ENCODE measurements at places on chromosomes 1 and 21.

GRCh38 chr1:3393987-3394920 is 60.2 kb upstream of the ARHGEF16 start:
- no peak for DNase-seq

GRCh38 chr1:96865731-96866685 is 144.4 kb downstream of the PTBP2 start:
- peak; percentile 100 for DNase-seq

DNA sequence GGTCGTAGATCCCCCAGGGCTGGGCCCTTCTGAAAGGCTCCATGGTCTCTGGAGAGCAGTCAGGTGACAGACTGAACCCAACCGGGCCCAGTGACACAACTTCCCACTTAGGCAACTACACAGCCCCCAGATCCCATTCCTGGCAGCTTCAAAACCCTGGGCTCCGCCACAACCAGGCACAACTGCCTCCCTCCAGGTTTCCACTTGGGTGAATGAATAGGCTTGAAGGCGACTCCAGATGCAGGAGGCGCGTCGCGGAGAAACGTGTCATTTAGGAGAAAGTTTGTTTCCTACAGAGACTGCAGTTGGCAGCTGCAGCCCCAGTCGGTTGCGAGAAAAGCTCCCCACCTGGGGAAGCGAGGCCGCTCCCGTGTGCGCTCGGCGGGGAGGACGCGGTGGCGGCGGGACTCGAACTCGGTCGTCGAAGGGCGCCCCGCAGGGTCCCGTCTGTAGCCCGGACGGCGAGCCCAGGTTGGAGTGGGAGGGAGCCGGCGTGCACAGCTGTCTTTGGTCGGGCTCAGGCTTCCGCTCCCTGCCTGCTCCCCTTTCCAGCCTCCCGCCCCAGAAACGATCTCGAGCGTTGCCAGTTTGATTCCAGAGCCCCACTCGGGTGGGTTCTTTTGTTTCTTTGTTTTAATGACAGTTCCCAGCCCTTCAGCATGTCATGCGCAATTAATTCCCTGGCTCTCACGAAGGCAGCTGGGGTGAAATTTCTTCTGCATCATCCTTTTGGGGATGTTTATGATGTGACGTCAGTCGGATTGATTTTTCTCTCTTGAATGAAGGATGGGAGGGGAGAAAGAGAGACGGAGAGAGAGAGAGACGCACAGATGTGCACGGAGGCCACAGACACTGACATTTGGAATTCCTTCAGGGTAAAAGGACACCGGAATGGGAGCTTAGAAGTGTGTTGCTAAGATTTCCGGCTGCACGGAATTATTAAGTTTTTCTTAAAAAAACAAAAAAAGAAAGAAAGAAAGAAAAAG is 862 bp upstream of the SGIP1 start:
- DNase-seq = peak; percentile 90

DNA sequence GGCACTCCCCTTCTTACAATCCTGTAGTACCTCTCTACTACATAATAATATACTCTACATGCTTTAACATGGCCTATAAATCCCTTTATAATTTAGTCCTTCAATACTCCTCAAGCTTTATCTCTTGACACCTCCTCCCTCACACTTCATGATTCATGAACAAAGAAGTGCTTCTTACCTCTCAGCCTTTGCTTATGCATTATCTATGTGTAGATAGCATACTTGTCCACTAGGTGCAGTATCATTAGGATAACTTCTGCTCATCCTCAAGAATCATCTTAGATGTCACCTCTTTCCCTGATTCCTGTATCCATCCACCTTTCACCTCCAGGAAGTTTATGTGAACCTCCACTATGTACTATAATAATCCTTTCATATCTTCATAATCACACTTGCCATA is 74.4 kb downstream of the COL24A1 start:
- no peak for DNase-seq

DNA sequence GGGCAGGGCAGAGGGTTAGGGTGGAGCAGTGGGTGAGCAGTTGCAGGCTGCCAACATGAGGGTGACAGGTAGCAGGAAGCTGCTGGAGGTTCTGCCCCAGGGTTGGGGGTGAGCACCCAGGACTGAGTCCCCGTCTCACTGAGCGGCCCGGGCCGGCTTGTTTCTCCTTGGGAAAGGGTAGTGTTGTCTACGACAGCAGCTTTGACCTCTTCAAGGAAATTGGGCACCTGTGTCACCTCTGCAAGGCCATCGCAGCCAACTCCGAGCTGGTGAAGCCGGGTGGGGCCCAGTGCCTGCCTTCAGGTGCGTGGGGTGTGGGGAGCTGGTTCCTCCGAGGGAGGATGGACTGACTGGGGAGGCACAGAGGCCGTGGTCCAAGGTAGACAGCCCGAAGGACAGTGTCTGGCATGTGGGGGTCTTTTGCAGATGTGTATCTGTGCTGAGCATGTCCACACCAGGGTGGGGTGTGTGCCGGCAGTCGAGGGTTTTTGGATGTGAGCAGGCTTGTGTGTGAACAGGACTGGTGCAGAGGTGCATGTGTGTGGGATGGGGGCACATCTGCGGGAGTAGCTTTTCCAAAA is 51.9 kb downstream of the DISP3 start:
- no peak for DNase-seq

GRCh38 chr1:178477841-178478240 is 18.9 kb downstream of the CLEC20A start:
- DNase-seq = no peak
